PC-9 (cell line): ENCODE measurements at places on chromosomes 7 and 10.

DNA sequence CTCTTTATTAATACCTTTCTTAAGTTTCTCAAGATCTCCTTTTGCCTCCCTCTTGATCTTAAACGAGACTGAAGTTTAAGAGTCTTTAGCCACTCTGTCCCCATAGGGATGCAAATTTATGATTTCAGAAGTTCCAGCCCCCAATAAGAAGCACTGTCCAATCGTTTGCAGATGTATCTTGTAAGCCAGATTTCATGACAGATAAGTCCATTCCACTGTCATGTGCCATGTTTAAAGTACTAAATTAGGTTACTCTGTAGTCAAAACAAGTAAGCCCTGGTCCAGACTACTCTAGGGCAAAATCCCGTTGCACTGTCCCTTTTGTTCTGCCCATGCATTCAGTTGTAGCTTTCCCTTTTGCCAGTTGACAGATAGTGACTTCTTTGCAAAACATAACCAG lies 157.2 kb upstream of the KAT6B start:
- no peak for DNase-seq

DNA sequence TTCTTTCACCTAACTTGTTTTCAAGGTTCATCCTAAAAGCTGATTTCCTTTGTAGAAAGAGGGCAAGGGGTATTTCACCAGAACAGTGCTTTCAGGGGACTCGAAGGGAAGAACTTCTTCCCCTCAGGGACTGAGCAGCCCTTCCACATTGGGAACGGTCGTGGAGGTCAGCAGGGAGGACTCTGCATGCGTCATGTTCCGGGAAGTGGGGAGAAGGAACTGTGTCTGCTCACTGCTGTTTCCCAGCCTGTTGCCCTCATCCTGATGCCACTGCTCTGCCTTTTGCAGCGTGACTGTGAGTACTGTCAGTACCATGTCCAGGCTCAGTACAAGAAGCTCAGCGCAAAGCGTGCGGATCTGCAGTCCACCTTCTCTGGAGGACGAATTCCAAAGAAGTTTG lies 27.2 kb downstream of the MCM10 start:
- no peak for DNase-seq

DNA sequence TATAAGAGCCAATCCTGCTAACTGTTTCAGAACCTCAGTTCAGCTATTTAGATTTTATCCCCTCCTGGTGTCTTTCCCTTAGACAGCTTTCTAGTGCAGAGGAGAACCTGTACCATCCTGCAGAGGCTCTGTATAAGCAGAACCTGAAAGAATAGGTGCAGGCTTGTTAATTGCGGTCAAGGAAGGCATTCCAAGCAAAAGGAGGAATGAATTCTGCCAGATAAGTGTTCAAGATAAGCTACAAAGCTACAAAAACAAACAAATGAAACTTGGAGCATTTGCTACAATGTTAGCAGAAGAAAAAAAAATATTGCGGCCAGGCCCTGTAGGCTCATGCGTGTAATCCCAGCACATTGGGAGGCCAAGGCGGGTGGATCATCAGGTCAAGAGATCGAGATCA lies 32.6 kb upstream of the AGMO start:
- no peak for DNase-seq

DNA sequence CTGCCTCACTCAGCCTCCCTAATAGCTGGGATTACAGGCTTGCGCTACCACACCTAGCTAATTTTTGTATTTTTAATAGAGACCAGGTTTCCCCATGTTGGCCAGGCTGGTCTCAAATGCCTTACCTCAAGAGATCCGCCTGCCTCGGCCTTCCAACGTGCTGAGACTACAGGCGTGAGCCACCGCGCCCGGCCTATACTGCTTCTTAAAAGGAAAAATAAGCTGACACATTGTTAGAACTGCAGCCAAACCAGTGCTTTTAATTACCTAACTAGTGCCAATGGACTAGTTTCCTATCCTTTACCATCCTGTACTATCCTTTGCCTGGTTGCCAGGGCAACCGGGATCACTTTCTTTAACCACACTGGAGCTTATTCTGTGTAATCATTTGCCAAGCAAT lies 108.0 kb downstream of the LRRTM3 start:
- DNase-seq, result no peak

- peak; percentile 49 for DNase-seq
Observed at GRCh38 chr10:72682638-72683037, 9.3 kb upstream of the MCU start.

- no peak for DNase-seq
Observed at GRCh38 chr10:133021116-133021962, 66.4 kb upstream of the ADGRA1 start.

DNA sequence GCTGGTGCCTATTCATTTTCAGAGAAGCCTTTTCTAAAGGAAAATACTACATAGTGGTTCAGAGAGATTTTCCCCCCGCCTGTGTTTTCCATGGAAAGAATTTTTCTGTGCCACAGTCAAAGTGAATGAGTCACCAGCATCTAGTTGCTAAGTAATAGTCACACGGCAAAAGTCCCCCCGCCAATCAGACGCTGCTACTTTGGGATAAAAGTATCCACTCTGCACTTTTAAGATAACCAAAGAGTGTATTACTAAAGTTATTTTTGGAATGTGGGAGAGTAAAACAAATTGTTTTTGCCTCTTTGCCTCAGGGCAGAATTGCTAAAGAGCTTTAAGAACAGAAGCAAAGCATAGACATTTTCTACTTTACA lies 23.5 kb downstream of the ABLIM1 start:
- DNase-seq, result peak; percentile 71

DNA sequence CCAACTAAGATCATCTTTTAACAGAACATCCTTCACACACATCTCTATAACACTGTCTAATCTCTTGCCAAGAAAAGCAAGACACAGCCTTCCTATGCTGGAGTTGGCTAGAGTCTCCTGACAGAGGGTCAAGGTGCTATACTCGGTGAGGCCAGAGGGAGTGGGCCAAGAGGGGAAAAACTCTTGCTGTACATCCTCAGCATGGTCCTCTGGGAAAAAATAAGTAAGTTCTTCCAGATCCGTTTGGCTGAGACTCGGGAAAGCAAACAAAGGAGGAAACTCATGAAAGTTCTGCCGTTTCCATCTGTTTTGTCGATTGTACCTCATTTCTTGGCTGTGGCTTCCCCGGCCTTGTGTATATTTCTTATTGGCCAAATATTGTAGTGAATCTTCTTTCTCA lies 33.9 kb downstream of the VWDE start:
- no peak for DNase-seq

- DNase-seq, result no peak
Observed at GRCh38 chr10:115827231-115828009, 445.6 kb downstream of the GFRA1 start.

GRCh38 chr10:80498833-80499741 lies 38.6 kb upstream of the SH2D4B start:
- peak; percentile 94 for DNase-seq

DNA sequence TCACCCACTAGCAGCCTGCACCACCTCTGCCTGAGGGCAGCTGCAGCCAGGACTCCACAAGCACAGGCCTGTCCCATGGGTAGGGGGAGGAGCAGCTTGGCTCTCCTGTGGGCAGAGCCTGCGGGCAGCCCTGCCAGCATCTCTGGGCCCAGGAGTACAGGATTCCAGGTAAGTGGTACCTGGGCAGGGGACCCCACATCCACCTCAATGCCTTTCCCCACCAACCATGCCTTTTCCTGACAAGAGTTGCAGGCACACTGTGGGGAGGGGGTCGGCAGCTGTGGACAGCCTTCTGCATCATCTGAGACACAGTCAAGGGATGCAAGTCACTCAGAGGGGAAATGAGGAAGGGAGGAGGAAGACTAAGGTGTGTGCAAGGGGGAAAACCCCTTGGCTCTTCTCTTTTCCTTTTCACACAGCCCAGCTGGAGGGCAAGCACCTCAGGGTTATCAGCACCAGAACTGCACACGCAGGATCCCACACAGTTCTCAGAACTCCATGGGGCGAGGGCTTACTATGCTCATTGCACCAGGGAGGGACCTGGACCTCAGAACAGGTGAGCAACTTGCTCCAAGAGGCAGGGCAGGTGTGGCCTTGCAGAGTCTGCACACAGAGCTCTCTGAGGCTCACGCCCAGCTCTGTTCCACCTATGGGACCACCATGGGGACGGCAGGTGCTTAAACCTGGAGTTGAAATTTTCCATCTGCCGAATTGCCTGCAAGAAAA lies 16.5 kb upstream of the ANTXRL start:
- DNase-seq, result no peak

DNA sequence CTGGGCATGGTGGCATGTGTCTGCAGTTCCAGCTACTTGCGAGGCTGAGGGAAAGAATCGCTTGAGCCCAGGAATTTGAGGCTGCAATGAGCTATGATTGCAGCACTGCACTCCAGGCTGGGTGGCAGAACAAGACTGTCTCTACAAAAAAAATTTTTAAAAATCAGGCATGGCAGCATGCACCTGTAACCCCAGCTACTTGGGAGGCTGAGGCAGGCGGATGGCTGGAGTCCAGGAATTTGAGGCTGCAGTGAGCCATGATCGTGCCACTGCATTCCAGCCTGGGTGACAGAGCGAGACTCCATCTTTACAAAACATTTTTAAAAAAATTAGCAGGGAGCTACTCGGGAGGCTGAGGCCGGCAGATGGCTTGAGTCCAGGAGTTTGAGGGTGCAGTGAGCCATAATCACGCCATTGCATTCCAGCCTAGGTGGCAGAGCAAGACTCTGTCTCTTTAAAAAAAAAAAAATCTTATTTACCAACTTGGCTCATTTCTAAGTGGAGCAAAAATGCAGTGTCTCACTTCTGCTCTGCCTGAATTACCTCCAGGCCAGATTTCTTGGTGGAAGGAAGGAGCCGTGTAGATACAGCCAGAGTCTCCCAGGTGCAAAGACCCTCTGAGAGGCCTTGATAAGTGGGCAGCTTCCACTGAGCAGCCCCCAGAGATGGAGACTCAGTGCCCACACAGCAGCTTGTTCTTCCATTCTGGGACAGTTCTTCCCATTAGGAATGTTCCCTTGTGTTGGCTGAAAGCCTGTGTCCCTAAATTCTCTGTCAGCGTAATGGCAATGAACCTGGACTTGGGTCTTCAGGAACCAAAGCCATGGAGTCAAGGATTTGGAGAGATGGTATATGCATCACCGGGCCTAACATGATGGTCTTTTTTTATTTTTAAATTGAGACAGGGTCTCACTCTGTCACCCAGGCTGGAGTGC lies 30.0 kb downstream of the GTF2IRD1 start:
- DNase-seq, result peak; percentile 63

DNA sequence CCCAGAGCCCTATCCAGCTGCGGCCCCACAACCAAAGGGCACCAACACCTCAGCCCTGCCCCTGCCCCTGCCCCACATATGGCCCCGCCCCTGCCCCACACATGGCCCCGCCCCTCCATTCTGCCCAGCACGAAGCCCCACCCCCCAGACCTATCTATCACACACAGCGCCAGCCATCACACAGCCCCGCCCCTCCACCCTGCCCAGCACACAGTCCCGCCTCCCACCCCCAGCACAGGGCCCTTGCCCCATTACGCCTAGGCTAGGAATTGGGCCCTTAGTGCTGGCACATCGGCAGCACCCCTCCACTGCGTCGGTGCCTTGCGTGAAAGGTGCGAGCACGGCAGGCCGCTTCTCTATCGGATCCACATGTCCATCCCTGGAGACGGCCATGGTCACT lies 126.8 kb downstream of the MAD1L1 start:
- no peak for DNase-seq

- DNase-seq, result peak; percentile 76
Observed at GRCh38 chr10:113045147-113046055, 95.4 kb downstream of the TCF7L2 start.

GRCh38 chr10:75358132-75358531 lies 43.4 kb downstream of the ZNF503 start:
- DNase-seq, result no peak

- DNase-seq, result no peak
Observed at GRCh38 chr7:105643384-105643783, 62.1 kb upstream of the EFCAB10 start.

DNA sequence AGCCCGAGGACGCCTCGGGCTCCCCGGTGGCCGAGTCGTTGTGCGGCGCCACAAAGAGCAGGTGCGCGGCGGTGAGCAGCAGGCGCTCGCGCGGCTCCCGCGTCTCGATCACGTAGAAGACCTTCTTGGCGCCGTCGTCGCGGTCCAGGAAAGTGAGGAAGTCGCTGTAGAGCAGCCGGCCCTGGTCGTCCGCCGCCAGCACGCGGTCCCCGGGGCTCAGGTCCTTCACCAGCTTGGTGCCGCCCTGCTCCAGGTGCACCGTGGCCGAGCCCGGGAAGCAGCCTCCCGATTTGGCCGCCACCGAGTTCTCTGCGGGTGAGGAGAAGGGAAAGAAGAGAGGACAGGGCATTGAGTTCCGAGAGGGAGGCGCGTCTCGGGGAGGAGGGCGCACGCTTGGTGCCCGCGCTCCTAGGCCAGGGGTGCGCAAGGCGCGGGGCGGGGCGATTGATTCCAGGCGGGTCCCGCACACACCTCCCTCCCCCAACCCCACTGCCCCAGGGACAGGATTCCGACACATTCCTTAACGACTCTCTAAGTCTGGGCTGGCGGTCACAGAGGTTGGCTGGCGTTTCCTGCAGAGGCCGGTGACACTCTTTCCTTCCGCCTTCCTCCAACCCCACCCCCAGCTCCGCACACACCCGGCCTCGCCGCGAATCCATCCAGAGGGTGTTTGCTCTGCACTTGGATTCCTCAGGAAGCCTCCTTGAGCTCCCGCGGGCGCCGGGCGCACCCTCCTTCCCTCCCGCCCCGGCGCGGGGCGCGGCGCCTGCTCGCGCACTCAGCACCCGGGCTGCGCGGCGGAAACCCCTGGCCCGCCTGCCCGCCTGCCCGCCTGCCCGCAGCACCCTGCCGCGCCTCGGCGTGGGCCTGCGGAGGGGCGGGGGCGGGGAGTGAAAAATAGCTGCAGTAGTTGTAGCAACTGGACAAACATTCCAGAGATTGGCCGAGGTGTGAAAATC lies 8.6 kb downstream of the SHH start:
- no peak for DNase-seq

DNA sequence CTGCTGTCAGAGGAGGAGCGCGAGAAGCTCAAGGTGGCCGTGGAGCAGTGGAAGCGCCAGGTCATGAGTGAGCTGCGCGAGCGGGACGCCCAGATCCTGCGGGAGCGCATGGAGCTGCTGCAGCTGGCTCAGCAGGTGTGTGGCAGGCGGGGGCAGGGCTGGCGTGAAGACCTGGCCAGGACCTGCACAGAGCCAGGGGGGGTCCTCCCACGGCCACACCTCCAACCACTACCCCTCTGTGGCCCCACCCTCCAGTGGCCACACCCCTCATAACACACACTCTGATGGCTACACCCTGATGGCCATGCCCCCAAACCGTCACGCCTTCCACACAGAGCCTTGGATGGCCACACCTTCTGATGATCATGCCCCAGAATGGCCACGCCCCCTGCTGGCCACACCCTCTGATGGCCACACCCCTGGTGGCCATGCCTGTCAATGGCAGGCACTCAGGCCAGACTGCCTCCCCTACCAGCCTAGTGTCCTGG lies 23.4 kb upstream of the DPYSL4 start:
- DNase-seq, result no peak

DNA sequence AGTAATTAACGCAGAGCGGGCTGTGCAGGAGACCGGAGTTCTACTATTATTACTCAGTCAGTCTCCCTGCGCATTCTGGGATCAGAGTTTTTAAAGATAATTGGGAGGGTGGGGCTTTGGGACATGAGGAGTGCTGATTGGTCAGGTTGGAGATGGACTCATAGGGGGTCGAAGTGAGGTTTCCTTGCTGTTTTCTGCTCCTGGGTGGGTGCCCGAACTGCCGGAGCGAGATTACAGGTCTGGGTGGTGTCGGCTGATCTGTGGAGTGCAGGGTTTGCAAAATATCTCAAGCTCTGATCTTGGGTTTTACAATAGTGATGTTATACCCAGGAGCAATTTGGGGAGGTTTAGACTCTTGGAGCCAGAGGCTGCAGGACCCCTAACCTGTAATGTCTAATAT lies 3.9 kb upstream of the LRRC27 start:
- DNase-seq, result no peak

- DNase-seq, result no peak
Observed at GRCh38 chr10:109592391-109592790, 330.9 kb downstream of the XPNPEP1 start.

- no peak for DNase-seq
Observed at GRCh38 chr7:152850420-152850819, 90.9 kb downstream of the ACTR3B start.
